ENCODE measurements at places on chromosomes 12 and 14.

- DNase-seq = no peak
Observed at GRCh38 chr12:64580681-64581080, 29.6 kb upstream of the RASSF3 start.

GRCh38 chr14:30159374-30159773 lies 231.7 kb upstream of the PRKD1 start:
- no peak for DNase-seq

GRCh38 chr12:128829861-128830504 lies 6.2 kb upstream of the SLC15A4 start:
- DNase-seq = peak; percentile 83

DNA sequence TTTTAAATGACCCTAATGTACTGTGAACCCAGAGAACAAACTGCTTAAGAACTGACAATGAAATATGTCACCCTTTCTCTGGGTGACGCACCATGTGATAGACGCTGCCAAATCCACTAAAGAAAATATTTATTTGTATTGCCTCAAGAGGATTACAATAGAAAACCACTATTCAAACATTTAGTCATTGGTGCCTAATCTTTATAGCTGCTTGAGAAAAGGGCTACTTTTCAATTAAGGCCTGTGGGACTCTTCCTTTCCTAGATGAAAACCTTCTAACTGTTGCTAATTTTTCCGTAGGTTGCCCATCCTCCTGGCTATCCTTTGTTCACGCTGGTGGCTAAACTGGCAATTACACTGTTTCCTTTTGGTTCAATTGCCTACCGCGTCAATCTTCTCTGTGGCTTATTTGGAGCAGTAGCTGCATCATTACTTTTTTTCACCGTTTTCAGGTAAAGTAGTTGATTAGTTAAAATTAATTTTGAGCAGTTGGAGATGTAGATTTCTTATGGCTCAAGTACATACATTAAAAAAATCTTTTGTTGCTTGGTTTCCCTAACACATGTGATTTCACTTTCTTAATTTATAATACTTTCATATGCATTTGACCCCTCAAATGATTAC lies 6.0 kb downstream of the TMEM260 start:
- no peak for DNase-seq

- DNase-seq = no peak
Observed at GRCh38 chr12:116159175-116159574, 118.3 kb downstream of the MED13L start.

DNA sequence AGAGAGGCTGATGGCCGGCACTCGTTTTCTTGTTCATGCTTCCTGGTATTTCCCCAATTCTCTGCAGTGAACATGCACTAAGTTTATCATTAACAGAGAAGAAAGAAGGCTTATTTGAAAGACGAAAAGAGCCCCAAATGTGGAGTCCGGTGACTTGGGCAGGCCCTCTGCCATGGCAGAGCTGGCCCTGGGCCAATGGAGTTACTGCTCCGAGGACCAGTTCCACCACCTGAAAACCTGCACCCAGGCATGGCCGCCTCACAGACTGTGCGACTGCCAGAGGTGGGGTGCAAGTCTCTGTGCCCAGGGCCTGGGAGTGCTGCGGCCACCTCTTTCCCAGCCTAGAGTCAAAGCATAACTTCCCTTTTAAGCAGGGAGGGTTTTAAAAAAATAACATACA lies 24.9 kb downstream of the DEGS2 start:
- no peak for DNase-seq

GRCh38 chr12:120110550-120111501 lies 5.7 kb downstream of the RAB35 start:
- peak; percentile 70 for DNase-seq

- no peak for DNase-seq
Observed at GRCh38 chr12:121061831-121062230, 22.8 kb upstream of the OASL start.

GRCh38 chr14:70901269-70901668 lies 6.0 kb upstream of the PCNX1 start:
- DNase-seq = no peak

GRCh38 chr12:59375633-59376032 lies 220.2 kb upstream of the SLC16A7 start:
- DNase-seq = no peak

- no peak for DNase-seq
Observed at GRCh38 chr12:6468283-6468575, 2.2 kb downstream of the VAMP1 start.

DNA sequence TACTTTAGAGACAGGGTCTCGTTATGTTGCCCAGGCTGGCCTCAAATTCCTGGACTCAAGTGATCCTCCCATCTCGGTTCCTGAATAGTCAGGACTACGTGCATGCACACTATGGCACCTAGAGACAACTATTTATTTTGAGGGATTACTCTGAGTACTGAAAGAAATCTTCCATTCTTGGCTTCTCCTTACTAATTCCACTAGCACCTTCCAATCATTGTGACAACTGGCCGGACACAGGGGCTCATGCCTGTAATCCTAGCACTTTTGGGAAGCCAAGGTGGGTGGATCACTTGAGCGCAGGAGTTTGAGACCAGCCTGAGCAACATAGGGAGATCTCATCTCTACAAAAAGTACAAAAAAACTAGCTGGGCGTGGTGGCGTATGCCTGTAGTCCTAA lies 42.1 kb upstream of the MTERF2 start:
- no peak for DNase-seq

GRCh38 chr12:42812086-42812485 lies 222.5 kb upstream of the PRICKLE1 start:
- no peak for DNase-seq

All from activated CD4-positive, alpha-beta T cell treated with anti-CD3 and anti-CD28 coated beads, Interleukin-10, Interleukin-2, amounts not matched to agents 100 ng/mL and 50 ng/mL, durations not matched to agents 16 hours and 8 hours (primary cell).